ENCODE measurements at places on chromosomes 7 and 10. TPM values are rescaled to one million over a fixed set of nuclear protein-coding genes. Genes with fewer than 3 reads are reported as not detected.

- DNase-seq, result no peak
Observed at GRCh38 chr7:28071570-28071969, 109.0 kb downstream of the JAZF1 start.

DNA sequence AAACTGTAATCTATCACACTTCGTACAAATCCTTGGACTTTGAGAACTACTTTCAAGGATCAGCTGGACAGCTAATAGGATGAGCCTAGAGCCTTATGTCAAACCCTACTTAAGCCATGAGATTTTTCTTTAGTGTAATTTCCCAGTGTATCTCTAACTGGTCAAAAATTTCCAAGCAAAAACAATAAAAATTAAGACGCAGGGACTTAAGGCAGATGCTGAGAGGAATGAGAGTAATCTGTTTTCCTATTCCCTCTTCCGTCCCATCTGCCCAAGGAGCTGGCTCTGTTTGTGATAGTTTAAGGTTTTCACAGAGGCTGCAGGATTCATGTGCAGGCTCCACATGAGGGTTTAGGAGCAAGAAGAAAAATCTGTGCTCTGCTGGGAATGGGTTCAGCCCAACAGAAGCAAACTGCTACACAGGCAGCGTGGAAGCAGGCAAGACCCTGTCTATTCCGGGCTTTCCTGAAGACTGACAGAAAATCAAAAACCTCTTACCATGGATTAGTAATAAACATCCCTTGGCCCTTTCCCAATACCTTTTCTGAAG, 62.2 kb downstream of the ARMH3 start:
- no peak for DNase-seq

- DNase-seq, result no peak
Observed at GRCh38 chr7:156000601-156001396, 188.5 kb upstream of the SHH start.

DNA sequence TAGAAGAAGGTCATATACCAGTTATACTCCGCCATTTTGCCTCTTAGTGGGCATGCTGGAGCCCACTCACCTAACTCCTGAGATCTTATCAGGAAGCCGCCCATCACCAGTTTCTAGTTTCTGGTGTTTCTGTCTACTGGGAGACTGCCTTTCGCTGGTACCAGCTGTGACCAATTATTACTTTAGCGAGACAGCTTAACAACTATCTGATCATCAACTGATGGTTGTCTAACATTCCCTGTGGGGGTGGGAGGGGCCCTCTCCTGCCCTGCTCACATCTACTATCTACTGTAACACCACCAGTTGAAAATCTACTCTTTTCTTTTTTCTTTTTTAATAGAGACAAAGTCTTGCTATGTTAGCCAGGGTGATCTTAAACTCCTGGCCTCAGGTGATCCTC, 46.2 kb upstream of the C10orf67 start:
- DNase-seq, result no peak

- no peak for DNase-seq
Observed at GRCh38 chr7:138595454-138595853, 105.7 kb downstream of the SVOPL start.

- DNase-seq, result no peak
Observed at GRCh38 chr10:78749898-78750297, 318.9 kb upstream of the ZMIZ1 start.

- no peak for DNase-seq
Observed at GRCh38 chr10:83343676-83344075, 795.6 kb upstream of the GHITM start.

- no peak for DNase-seq
Observed at GRCh38 chr10:77463967-77464745, 173.5 kb downstream of the KCNMA1 start.

DNA sequence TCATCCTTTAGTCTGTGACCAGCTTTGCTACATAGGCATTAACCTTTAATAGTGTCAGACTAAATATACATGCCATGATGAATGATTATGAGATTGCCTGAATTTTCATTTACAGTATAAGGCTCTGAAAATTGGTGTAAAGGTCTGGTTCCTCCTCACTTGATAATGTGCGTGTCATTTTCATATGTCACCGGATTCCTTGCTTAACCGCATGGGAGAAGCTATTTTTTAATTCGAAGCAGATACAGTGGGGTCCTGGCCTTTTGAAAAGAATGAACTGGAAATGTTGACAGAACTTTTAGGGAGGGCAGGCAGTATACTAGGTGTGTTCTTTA, 192.4 kb upstream of the SH2B2 start:
- no peak for DNase-seq

The FAM25C gene
- not detected for polyA plus RNA-seq

The OR2AE1 gene
- polyA plus RNA-seq, result 0.18 TPM
